ENCODE measurements at places on chromosomes 4 and X.

- no peak for DNase-seq
These were observed 317.2 kb downstream of the PDGFC start for GRCh38 chr4:156654410-156654809.

DNA sequence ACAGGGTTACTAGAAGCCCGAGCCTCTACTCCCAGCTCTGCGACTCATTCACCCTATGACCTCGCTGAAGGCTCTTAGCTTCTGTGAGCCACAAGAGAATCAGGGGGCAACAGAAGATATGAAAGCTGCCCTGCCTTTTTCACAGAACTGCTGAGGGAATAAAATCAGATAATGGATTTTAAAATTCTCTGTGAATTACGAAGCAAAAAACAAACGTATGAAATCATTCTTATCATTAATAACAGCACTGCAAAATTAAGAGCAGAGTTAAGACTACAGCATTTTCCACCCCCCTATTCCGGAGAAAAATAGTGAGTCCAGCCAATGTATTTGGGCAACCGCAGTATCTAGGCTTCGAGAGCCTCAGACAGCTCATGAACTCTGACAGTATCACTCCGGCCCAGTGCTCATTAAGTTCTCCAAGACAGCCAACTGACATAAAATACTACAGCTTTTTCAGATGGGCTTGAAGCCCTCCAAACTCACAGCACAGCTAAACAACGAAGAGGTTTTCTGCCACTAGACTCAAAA is 33.4 kb downstream of the AFAP1 start:
- DNase-seq = no peak

- DNase-seq = peak; percentile 10
These were observed 24.9 kb upstream of the RNF150 start for GRCh38 chr4:141158219-141158618.

DNA sequence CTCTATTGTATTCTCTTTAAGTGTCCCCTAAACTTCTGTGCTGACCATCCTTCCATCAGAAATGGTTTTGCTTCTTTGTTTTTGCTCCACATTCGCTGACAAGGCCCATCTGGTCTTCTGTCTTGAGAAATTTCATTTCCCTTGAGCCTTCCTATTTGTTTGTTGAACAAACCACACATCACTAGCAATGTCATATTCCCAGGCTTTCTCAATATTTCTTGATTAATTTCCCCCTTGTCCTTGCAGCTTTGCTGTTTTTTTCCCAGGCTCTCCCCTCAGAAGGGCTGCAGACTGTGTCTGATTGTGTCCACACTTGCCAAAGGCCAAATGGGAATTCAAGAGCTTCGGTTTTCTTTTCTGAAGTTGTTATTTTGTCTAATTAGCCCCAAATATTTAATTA is 158.9 kb downstream of the MID1IP1 start:
- no peak for DNase-seq

GRCh38 chr4:2168469-2169319 is 73.2 kb downstream of the HAUS3 start:
- DNase-seq = no peak

- DNase-seq = no peak
These were observed 22.1 kb downstream of the LIMCH1 start for GRCh38 chr4:41559940-41560516.

DNA sequence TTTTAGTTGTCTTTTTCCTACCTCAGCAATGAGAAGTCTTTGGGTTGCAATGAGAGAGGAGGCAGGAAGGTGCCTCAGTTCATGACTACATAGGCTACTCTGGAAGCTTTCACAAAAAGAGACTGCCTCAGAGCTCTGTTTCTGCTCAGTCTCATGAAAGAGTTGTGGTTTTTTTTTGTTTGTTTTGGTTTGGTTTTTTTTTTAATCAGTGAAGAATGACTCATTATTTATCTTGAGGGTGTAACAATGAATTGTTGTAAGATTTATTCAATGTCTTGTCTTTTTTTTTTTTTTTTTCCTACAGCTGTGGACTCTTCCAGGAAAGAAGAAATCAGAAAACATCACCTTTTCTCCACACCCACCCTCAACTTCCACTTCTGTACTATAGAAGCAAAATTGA is 67.5 kb upstream of the CXCL13 start:
- peak; percentile 40 for DNase-seq

DNA sequence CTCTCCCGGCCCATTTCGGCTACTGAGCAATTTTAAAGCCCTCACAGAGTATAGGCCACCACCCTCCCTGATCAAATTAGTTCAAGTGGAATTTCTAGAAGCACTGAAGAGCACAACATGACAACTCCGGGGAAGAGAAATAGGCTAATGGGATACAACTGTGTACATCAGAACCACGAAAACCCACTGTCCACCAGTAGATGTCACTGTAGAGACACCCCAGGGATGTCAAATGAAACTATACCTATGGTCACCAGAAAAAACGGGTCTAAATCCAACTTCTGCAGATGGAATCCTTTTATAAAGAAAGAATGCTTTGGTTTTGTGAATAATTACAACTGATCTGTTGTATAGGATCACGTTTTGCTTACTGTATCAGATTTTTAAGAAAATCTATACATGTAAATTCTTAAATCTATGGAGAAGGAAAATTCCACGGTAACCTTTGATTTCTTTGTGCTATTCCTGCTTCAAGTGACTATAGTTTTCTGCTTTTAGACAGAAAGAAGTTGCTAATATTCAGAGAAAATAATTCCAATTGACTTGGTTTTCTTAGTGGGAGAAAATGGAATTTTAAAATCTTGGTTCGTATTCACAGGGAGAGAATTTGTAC is 29.5 kb upstream of the MAP3K15 start:
- peak; percentile 75 for DNase-seq

- DNase-seq = peak; percentile 12
These were observed 1.3 kb downstream of the NAF1 start for GRCh38 chr4:163165217-163166017.

DNA sequence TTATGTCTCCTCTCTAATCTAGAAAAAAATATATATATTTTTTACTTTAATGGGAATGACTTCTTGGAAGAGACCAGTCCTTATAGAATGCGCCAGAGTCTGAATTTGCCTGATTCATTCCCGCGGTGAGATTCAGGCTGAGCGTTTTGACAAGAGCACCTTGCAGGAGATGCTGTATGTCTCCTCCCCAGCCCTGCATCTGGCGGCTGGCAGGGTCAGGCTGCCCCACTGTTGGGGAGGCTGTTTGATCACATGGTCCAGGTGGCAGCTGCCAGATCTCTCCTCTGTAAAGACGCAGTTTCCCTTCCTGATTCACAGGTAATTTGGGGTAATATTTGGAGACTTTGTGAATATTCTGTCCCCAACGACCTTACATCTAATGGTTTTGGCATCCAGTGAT is 9.7 kb downstream of the PDZD4 start:
- DNase-seq = no peak

DNA sequence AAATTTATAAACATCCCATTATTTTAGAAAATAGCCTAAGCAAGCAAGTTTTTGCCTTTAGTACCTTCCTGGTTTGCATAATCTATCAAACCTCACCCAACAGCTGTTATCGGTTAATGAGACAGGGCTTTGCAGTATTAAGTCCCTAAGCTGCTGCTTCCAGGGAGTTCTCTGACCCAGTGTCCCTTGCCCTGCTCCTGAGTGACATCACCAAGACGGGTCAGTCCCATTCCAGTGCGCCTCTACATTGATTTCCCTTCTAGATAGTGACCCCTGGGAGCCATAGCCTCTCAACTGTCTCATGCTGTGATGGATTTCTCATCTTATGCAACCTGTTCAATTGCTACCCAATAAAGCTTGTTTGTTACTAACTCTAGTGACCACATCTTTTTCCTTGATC is 410.4 kb downstream of the SPOCK3 start:
- DNase-seq = no peak

DNA sequence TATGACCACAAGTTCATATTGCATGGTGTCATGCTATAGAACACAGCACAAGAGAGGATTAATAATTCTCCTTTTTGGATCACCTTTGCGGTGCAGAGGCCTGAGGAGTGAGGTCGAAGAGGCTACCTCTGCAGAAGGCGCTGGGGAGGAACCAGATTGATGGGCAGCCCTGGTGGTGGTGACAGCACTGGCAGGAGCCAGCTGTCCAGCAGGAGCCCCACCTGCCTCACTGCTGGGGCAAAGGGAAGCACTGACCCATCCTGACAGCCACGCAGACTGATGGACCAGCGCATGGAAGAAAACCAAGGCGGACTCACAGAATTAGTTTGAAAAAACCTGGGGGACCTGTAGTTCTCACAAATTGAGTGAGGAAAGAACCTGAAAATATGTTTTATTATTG is 50.9 kb downstream of the COX18 start:
- DNase-seq = no peak

GRCh38 chr4:7967501-7968261 is 28.0 kb upstream of the AFAP1 start:
- peak; percentile 12 for DNase-seq

DNA sequence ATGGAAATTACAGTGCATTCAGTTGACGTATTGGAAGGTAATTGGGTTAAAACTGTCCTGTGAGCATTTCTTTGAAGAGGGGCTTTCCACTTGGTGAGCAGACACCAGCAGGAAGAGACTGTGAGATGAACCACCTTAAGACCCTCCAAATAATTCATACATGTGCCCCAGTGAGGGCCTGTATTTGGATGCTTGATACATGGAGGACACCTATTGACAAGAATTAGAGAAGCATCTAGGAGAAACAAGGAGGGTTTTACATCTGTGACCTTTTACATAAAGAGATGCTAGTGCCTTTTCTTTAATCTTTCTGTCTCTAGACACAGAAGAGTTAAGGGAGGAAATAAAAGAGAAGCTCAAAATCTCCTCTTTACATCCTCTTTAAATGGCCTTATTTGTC is 1115.3 kb upstream of the IGFBP7 start:
- DNase-seq = no peak

DNA sequence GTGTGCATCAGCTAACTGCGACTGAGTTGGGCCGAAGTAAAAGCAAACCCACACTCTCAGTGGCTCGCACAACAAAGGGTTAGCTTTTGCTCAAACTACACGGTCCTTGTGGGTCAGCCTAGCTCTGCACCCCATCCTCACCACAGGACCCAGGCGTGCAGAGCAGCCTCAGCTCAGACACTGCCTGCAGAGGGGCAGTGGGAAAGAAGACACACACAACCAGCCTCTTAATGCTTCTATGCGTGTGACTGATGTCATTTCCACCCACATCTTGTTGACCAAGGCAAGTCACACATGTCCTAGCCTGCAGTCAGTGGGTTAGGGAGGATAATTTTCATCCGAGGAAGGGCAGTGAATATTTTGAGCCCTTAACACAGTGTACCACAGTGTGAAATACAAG is 40.5 kb downstream of the HMGB2 start:
- DNase-seq = no peak

All from activated CD4-positive, alpha-beta T cell treated with anti-CD3 and anti-CD28 coated beads, Interleukin-2, Interleukin-6, amounts not matched to agents 100 ng/mL and 50 ng/mL, durations not matched to agents 16 hours and 8 hours (primary cell).